ENCODE measurements at places on chromosomes 13 and 19.
A peak's percentile ranks its signal among the peaks of the same experiment; 100 is the strongest.

GRCh38 chr13:40631605-40632004 is 34.8 kb downstream of the FOXO1 start:
- DNase-seq: no peak

DNA sequence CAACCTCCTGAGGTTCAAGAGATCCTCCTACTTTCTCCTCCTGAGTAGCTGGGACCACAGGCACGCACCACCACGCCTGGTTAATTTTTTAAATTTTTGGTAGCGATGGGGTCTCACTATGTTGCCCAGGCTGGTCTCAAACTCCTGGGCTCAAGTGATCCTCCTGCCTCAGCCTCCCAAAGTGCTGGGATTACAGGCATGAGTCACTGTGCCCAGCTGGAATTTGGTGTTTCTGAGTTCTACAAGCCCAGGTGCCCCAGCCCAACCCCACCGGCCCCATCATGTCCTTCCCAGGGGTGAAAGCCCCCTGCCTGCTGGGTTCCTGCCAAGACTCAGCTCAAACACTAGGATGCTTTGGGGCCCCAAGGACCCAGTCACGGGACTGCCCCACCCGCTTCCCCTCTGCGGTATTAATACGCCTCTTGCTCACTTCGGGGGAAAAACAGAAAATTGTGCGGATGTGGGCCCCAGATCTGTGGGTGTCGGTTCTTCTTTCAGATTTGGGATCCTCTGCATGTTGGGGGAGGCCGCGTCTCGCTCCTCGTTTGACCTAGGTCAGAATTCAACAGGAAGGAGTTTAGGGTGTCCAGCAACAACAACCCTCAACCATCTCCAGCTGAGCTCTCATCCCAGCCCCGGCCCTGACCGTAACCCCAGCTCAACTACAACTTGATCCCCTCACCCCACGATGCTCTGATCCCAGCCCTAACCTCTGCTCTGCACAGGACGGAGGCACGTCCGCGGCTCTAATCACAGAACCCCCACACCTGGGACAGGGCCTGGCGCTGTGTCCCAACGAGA is 3.7 kb upstream of the FCER2 start:
- no peak for DNase-seq

GRCh38 chr19:17473041-17473440 is 2.7 kb downstream of the SLC27A1 start:
- DNase-seq: no peak

DNA sequence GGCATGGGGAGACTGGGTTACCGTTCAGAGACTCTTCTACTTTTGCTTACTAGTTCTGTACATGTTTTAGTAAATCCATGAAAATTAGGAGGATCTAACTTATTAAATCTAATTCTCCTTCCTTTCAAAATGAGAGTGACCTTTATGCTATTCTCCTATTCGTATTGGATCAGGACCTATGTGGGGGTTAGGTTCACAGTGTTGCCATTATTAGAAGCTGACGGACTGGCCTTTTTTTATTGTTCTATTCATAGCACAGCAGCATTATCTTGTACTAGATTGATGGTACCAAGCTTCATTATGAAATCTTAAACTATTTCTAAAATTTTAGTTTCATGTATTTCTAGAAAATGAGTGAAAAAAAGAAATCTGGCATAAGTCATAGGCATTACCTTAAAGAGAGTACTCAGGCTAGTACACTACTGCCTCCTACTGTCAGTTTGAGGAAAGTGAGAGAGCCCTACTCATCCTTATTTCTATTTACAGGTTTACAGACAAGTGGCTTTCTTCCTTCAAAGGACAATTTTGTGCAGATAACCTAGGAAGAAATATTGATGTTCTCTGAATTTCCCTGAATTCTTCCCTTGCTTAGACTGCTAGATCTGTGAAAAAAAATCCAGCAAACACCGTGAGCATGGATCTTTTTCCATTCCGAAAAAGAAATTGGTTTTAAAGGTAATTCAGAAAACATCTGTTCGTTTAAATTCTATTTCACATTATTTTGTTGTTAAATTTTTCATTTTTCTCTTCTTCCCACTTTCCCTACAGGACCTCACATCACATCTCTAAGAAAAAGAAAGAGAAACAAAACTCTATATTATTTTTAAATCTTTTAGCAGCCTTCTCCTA is 485.5 kb downstream of the DIAPH3 start:
- no peak for DNase-seq

GRCh38 chr19:388691-389090 is 20.3 kb downstream of the C2CD4C start:
- no peak for DNase-seq

DNA sequence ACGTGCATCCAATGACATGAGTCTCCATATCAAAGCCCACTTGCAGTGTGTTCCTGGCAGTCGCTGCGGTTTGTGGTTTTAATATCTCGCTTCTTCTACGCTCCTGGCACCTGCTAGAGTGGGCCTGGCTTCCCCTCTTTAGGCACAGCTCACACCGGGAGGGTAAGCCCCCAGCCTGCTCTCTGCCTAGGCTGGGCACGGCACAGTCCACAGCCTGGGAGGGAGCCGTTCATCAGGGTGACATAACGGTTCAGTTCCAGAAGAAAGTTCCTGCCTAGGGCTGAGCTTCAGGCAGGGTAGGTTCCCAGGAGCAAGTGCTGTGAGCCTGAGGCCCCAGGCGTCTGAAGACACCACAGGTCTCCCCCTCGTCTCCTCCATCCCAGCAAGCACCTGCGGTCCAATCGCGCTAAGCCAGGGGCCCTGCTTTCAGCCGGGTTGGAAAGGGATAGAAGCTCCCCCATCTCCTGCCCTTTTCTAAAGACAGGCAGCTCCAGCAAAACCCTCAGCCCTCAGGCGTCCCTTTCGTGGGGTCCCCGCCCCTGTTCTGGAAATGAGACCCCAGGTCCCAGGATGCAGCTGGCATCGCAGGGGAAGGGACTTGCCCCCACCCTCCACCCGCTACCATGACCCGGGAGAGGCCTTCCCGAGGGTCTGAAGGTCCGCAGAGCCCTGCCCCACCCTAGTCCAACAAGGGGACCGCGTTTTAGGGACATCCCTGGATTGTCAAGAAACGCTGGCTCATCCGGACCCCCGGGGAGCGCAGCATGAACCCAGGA is 121.6 kb upstream of the ZNF507 start:
- DNase-seq: no peak

DNA sequence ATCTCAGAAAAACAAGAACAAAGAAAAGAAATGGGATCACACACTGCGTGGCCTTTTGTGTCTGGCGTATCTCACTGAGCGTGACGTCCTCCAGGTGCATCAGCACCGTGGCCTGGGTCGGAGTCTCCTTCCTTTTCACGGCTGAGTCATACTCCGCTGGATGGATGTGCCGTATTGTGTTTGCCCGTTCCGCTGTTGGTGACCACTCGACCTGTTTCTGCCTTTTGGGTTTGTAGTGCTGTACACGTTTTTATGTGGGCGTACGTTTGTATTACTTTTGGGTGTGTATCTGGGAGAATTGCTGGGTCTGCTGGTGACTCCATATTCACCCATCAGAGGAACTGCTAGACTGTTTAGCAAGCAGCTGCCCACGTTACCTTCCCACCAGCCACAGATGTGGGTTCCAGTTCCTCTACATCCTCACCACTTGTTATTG is 11.4 kb downstream of the ARID3A start:
- DNase-seq: no peak

- DNase-seq: no peak
Measured at GRCh38 chr19:49071860-49072547, 495 bp downstream of the KCNA7 start.

DNA sequence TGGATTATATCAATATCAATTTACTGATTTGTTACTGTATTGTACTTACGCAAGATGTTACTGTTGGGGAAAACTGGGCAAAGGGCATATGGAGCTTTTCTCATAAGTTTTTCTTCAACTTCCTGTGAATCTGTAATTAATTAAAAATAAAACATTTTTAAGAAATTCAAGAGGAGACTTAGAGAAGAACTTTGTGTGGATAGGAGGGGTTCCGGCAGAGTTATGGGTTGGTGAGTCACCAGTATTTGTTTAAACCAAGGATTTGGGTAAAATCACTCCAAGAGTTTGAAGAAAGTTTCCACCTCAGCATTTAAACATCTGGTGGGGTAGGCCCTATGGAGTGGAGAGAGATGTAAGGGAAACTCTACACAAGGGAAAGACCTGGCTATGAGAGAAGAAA is 379.6 kb downstream of the TSHZ3 start:
- DNase-seq: no peak

DNA sequence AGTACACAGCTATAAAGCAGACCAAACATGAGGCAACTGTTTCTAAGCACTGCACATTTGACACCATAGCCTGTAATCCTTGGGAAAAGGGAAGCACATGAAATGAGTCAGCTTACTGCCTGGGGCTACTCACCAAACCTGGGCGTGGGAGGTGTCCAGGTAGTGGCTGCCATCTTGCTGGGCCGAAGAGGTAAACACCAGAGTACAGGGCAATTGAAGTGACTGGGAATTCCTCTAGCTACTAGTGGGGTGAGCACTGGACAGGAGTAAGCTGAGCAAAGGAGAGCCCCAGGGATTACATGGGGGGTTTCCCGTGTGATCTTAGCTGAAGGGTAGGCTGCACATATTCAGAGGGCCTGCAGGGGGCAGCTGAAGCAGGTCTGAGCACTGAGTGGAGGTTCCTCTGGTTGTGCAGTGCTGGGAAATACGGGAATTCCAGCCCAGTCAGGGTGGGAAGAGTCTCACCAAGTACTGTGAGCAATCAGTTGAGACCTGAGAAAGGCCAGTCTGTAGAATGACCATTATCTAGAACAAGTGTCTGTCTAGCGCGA is 140.5 kb downstream of the SLC7A1 start:
- DNase-seq: no peak

GRCh38 chr19:8592231-8593009 is 15.2 kb upstream of the MYO1F start:
- no peak for DNase-seq

DNA sequence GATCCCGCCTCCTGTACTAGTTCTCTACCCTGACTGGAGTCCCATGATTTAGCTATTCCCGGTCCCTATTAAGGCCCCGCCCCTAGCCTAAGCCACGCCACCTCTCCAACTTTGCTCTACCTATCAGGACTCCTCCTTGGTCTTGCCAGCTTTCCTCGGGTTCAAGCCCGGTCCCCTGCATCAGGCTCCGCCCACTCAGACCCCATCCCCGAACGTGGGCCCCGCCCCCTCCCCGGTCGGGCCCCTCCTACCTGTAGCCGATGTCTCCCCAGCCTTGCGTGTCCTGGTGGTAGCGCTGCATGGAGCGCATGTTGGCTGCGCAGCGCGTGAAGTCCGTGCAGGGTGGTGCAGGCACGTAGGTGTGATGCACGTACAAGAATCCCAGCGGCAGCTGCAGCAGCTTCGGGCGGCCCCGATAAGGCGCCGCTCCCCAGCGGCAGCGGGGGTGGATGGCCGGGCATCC is 7.3 kb upstream of the RASAL3 start:
- DNase-seq: no peak

GRCh38 chr13:77784515-77784914 is 87.0 kb downstream of the SLAIN1 start:
- DNase-seq: no peak

GRCh38 chr19:45917421-45918091 is 3.0 kb upstream of the NANOS2 start:
- DNase-seq: no peak

GRCh38 chr19:39480337-39481228 is at the start of gene TIMM50:
Gene TIMM50, plus strand, starts transcription at chr19:39480838. Its CDS starts 16 bp downstream, at chr19:39480854.
- peak; percentile 80 for DNase-seq

- no peak for DNase-seq
Measured at GRCh38 chr13:31896427-31896826, 135.1 kb upstream of the FRY start.

DNA sequence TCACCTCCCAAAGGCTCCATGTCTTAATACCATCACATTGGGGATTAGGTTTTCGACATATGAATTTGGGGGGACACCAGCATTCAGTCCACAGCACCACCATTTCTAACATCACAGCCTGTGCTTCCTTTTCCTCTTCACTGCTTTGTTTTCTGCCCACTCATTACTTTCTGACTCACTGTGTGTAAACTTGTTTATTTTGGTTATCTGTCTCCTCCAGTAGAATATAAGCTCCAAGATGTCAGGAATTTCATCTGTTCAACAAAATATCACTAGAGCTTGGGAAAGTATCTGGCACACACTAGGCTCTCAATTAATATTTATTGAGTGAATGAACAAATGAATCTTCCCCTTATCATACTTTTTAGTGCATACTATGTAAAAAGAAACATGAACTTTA is 152.0 kb downstream of the NUFIP1 start:
- no peak for DNase-seq

GRCh38 chr13:21637296-21637695 is 33.3 kb upstream of the MICU2 start:
- DNase-seq: peak; percentile 36

- no peak for DNase-seq
Measured at GRCh38 chr13:44171156-44171555, 202.5 kb upstream of the SERP2 start.

- DNase-seq: no peak
Measured at GRCh38 chr13:35804901-35805300, 326.3 kb downstream of the DCLK1 start.

DNA sequence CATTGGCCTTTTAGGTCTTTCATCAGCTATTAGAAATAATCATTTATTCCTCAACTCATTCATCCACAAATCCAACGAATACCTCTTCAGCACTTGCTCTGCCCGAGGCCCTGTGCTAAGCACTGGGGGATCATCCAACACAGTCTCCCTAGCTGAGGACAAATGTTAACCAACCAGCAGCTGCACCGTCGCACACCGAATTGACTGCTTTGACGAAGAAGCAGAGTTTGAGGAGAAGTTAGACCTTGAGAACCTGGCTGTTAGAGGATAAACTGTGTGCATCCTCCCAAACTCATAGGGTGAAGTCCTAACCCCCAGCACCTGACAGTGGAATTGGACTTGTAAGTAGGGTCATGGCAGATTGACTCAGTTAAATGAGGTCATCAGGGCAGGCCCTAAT is 170.9 kb downstream of the USP12 start:
- no peak for DNase-seq

DNA sequence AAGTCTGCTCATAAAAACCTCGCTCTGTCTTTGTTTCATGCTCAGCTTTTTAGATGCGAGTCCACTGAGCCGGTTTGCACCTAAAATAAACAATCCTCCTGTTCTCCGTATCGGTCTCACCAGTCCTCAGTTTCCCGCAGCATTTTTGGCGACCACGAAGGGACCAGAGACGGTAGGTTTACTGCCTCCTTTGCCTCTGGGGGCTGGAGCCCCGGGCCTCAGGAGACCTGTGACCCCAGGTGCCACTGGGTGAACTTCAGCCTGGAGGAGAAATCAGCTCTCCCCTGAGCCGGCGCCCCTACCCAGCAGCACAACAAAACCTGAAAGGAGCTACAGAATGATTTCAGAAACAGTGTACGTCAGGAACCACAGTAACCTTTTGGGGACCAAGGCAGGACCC is 8.1 kb downstream of the SIGLEC11 start:
- DNase-seq: no peak

DNA sequence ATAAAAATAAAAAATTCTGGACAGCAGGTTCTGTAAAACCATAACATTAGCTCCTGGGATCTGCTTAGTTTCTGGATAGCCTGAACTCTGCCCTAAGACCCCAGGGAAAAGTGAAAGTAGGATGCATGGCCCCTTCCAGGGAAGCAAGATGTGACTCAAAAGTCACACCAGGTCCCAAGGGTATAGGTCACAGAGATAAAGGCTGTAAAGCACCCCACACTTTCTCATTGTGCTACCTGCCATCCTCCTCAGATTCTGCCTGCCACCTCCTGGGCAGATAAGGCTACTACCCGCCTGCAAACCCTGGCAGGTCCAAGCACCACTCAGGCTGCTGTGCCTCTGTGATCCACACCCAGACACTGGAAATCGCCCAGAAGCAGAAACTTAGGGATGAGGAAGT is 20.6 kb downstream of the FFAR2 start:
- no peak for DNase-seq

Measured in retinal pigment epithelial cell (primary cell).